ENCODE measurements at places on chromosomes 5 and 9. TPM values are rescaled to one million over a fixed set of nuclear protein-coding genes. Genes with fewer than 3 reads are reported as not detected.

Gene ACTBL2
- polyA plus RNA-seq, result not detected

Gene NAIP
- polyA plus RNA-seq, result 3.5 TPM

Gene PCDHGB5
- polyA plus RNA-seq, result 5.0 TPM

Gene PRR16
- polyA plus RNA-seq, result 6.5 TPM

Gene PCDHA7
- not detected for polyA plus RNA-seq

Gene FOXD1
- 6.7 TPM for polyA plus RNA-seq

Gene KCTD16
- not detected for polyA plus RNA-seq

Gene TLR4
- polyA plus RNA-seq, result 12.8 TPM

Gene NEK6
- polyA plus RNA-seq, result 13.4 TPM

DNA sequence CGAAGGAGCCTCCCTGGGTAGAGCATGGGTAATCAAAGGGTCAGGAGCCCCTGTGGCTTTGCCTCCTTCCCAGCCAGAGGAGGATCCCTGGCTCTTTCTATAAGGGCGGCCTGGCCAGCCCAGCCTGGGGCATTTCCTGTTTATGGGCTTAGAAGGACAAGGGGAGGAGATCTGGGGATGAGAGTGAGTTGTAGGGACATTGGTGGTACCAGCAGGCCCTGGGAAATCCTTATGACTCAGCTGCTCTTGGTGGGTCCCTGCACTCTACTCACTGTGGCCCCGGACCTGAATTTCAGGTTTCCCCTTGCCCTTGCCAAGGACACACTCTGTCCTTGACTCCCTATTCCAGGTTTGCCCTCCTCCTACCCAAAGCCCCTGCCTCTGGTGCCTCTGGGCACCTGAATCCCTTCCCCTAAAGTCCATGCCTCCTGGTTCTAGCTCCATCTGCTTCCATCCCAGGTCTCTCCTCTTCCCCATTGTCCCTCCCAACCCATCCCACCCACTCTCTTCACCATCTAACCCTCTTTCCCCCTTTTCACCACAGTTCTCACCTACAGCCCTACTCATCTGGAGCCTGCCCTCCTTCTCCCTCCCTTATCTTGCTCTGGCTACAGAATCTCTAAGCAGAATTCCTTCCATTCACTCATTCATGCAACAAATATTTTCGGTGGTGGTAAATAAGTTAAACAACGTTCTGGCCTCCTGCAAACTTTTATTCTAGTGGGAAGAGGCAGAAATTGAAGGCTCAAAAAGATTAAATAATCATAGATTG is 34.9 kb downstream of the PCDH1 start:
- no peak for DNase-seq

DNA sequence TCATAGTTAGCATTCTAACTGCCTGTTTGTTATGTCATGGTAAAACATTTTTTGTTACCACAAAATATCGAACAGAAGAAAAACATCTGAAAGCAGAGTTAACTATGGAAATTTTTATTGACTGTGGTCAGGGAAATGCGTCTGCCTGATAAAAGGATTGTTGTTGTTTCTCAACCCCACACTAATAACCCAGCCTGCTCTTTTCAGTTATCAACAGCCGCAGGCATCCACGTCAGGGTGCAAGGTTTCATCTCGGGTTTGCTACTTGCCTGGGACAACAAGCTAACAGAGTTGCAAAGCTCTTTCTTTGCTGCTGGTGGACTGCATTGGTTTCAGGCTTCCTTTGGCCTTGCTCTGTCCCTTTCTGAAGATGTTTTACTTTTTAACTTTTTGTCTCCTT is 969.2 kb downstream of the CDH18 start:
- DNase-seq, result no peak

DNA sequence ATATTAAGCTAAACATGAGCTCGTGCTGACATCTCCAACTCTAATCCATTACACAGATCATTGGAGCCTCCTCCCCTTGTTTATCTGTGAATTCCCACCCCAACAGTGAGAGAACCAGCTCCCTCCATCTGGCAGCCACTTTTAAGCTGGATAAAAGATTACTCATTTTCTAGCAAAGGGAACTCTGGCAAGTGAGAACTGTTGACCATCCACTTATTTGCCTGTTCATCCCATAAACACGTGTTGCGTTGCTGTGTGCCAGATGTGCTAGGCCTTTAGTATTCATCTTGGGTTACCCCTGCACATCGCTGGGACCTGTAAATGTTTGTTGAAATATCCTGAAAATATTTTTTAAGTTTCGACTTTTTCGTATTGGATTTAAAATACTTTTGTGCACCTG is 2.4 kb upstream of the TOR1A start:
- DNase-seq, result no peak

- DNase-seq, result no peak
Observed at GRCh38 chr9:34276772-34277171, 52.3 kb downstream of the KIF24 start.

GRCh38 chr5:60634051-60634450 is 65.9 kb downstream of the DEPDC1B start:
- no peak for DNase-seq

GRCh38 chr9:9625248-9625647 is 987.6 kb downstream of the PTPRD start:
- no peak for DNase-seq

GRCh38 chr5:159777049-159777660 is 139.1 kb upstream of the ADRA1B start:
- DNase-seq, result no peak

GRCh38 chr5:141507387-141508091 is 18.7 kb downstream of the PCDHGC5 start:
- DNase-seq, result no peak

DNA sequence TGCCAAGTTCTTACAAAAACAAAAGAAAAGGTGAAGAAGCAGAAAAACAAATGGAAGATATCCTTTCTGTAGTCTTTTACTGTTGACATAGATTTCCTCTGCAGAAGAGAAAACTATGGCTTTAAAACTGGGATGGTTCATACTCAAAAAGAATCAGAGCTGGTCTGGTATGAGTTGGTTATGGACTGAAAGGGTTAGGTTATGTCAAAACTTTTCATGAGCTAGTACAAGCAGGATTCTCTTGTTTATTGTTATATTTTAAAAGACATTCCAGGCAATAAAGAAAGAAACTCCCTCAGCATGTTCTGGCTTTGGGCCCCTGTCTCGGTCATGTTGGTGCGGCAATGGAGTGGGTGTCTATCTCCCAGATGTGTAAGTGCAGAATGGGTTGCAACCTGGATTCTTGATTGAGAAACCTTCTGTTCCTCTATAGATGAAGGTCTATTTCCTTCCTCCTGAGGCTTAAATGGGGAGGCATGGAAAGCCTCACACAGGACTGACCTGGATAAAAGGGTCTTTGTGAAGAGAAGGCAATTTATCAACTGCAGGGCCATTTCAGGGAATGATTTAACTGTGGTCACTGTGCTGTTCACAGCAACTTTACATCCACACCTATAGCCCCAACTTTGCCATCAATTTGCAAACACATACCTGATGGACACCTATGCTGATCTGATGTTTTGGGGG is 209.6 kb upstream of the TNC start:
- DNase-seq, result no peak

- DNase-seq, result peak; percentile 36
Observed at GRCh38 chr9:135219676-135220600, 132.5 kb downstream of the OLFM1 start.

DNA sequence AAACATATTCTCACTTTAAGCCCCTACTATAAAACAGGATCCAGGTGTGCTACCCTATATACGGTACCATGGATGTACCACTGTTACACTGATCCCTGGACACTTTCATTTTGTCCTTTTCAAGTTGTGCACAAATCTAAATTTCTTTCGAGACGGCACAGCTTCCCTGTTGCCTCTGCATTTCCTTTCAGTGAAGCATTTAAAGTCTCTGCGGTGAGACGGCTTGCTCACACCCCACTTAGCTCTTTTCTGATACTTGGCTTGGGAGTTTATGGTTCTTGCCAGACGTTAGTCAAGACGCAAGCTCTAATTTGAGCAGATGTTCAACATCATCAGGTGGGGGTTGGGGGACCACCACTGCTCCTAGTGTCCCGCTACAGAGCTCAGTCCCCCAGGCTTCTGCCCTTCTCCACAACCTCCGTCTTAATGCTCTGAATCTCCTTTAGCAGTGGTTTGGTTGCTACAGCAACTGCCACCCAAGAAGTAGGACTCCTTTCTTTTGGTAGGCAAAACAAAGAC is 15.8 kb downstream of the F2RL2 start:
- no peak for DNase-seq

GRCh38 chr5:153584126-153584959 is 93.9 kb downstream of the GRIA1 start:
- DNase-seq, result no peak

GRCh38 chr5:3092664-3093063 is 341.2 kb upstream of the IRX2 start:
- DNase-seq, result no peak

- DNase-seq, result no peak
Observed at GRCh38 chr9:37859043-37859442, 44.9 kb downstream of the SLC25A51 start.

DNA sequence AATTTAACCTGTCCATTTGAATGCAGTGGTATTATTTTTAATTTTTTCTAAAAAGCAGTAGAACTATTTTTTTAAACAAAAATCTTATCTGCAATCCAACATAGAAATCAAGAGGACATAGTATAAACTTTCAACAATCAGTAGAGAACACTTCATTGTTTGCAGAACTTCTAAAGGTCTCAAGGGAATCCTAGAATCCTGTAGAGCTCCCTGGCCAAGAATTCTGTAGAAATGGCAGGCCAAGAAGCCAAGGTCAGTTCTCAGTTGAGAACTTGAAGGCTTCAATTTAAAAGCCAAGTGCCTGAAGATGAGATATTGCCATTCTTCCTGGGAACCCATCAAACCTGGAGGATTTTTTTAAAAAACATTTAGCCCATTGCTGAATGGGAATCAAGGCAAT is 199.2 kb upstream of the KLF4 start:
- no peak for DNase-seq

GRCh38 chr5:145473042-145473642 is 362.0 kb downstream of the PRELID2 start:
- DNase-seq, result no peak

- DNase-seq, result no peak
Observed at GRCh38 chr5:112411903-112412302, 7.2 kb downstream of the EPB41L4A start.

GRCh38 chr9:87711857-87712800 is 13.8 kb upstream of the CTSL start:
- DNase-seq, result peak; percentile 70

- no peak for DNase-seq
Observed at GRCh38 chr5:135433681-135434426, 13.3 kb downstream of the DCANP1 start.

DNA sequence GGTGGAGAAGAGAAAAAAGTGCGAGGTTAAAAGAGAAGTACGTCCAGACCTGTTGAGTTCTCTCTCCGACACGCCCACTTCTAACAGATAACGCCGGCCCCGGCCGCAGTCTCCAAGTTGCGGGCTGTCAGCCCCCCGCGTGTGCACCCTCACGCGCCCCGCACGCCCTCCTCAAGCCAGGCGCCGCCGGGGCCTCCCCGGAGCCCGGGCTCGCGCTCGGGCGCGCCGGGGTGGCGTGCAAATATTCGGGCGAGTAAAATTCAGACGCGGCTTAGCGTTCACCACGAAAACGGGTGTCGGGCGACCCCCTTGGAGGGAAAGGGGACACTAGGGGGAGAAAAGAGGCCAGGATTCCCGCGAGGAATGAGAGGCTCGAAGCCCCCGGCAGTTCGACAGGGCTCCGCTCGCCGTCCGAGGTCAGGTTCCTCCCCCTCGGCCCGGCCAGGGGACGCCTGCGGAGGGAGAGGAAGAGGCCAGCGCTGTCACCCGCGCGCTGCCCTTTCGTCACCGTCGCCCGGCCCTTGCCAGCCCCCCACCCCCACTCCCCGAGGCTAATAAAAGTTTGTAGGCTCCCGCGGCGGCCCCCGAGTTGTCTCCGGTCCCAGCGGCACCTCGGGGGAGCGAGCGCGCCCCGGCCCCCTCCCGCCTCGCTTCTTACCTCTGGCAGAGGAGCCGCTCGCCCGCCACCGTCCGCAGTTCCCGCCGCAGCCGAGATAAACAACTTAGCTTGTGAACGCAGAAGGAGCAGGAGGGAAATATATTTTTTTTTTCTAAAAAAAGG is 743 bp downstream of the NR3C1 start:
- DNase-seq, result peak; percentile 81

DNA sequence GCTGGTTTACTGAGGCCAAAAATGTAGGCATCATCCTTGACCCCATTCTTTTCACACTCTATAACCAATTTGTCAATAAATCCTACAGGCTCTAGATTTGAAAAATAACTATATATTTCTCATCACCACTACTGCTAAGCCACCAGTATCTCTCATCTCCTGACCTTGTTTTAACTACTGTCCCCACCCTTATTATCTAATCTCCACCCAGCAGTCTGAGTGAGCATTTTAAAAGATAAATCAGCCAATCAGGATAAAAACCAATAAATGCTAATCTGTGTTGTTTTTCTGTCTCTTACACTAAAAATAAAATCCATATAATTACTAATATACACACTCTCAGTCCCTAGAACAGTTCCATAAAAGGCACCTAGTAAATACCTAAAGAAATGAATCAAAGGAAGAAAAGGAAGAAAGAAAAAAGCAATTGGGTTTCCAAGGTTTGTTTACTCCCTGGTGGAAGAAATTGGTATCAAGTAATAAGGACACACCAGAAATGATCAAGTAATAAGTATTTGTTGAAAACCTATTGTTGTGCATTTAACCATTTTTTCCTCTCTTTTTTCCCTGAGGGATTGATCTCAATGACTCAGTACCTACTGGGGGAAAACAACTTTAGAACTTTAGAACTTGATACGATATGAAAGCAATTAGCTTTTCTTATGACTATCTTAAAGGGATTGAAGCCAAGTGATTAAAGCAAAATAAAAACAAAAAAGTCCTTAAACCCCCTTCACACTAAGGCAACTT is 19.3 kb downstream of the MRPS27 start:
- no peak for DNase-seq

GRCh38 chr9:79263628-79264027 is 308.1 kb upstream of the TLE4 start:
- DNase-seq, result no peak

DNA sequence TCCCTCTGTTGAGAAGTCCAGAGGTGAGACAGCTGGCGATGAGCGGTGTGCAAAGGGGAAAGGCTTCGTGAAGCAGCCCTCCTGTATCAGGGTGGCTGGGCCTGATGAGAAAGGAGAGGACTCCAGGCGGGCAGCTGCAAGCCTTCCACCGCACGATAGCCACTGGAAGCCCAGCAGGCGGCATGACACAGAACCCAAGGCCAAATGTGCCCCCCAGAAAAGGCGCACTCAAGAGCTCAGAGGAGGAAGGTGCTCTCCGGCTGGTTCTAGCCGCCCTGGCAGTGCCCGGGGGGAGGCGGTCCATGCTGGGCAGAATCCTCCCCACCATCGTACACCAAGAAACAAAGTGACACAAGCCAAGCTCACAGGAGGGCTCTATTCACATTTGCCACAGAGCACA is 60.3 kb downstream of the TEX10 start:
- no peak for DNase-seq

GRCh38 chr5:87361536-87362213 is 51.1 kb downstream of the CCNH start:
- no peak for DNase-seq

DNA sequence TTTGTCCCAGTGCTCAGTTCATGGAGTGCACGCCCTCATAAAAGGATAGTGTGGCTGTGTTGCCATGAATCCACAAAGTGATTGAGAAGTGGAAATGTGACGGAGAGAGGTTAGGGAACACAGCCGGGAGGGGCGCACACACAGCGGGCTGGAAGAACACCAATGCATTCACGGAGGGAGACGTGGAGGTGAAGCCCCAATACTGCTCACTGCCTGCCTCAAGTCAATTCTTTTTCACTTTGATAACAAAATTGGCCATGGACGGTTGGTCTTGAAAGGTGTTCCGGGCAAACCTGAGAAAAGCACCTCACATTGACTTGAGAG is 424.1 kb downstream of the MED10 start:
- DNase-seq, result no peak

GRCh38 chr5:40106847-40107246 is 572.9 kb upstream of the PTGER4 start:
- no peak for DNase-seq

- DNase-seq, result no peak
Observed at GRCh38 chr9:110148891-110149290, 59.1 kb downstream of the C9orf152 start.
